Sciatic nerve (tissue), 2 donors: ENCODE measurements at places on chromosomes 4 and X.

GRCh38 chr4:88108747-88109122, 49.7 kb downstream of the ABCG2 start:
- no peak for DNase-seq

DNA sequence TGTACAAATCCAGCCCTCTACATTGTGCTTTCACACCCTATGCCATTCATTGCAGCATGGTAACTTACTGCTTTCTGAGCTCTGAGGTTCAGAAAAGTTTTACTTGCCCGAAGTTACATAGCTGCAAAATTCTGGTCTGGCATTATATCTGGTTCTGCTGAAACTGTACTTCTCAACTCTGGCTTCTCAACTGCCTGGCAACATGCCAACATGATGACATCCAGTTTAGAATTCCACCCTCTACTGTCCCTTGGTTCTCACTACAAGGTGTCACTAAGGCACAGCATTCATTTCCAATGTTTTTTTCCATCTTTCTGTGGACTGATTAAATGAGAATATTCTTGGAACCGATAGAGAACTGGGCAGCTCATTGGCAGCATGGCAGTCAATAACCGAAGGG, 242.9 kb upstream of the PRPS2 start:
- no peak for DNase-seq

- DNase-seq: no peak
Measured at GRCh38 chrX:72306085-72306801, 529 bp upstream of the CITED1 start.

DNA sequence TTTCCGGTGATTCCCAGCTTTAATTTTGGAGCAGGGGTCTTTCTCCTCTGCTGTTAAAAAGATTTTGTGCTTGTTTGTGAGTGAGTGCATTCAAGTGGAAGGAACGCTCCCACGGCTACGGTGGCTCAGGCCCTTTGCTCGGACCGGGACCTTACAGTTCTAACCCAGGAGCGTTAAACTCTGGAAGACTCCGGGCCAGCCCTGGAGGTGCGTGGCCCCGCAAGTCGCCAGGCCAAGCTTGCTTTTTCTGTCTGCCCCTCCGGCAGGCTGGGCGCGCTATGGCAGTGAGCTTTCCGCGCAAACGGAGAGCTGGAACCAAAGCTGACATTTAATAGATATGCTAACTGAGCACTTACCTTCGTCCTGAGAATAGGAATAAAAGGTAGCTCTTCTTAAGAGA, 18.3 kb upstream of the PITX2 start:
- DNase-seq: no peak

DNA sequence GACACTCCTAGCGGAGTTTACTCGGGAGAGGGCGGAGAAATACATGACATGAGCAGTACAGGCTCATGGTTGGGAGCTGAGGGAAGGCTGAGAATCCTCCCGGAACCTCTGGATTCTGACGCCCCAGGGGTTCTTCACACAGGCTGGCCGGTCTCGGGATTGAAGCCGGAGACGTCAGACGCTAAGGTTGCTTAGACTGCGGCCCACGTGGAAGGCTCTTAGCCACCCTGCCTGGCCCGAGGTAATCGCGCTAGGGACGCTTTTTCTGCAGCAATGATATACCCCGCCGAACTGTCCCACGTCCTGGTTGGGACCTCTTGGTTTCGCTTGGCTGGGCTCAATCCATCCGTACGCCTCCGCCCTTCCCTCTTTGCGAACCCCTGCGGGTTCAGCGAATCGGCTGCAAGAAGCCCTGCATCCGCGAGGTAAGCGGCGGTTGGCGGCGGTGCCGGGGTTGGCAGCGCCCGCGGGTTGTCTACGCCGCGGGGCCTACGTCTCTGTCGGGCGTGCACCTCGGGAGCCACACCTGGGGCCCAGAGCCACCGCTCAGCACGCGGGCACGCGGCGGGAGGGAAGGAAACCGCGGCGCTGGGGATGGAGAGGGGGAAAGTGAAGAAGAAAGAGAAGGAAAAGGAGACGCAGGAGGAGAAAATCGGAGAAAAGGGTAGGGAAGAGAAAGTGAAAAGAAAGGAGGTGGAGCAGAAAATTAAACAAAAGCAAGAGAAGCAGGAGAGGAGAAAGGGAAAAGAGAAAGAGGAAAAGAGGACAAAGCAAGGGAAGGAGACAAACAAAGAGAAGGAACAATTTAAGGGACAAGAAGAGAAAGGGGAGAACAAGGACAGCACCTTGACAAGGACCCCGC, at the start of gene ARL9:
Gene ARL9 (plus strand): TSS at position 523 of the 862 bp plus-strand sequence. CDS start 72 bp downstream, at position 595.
- DNase-seq: peak; percentile 66

DNA sequence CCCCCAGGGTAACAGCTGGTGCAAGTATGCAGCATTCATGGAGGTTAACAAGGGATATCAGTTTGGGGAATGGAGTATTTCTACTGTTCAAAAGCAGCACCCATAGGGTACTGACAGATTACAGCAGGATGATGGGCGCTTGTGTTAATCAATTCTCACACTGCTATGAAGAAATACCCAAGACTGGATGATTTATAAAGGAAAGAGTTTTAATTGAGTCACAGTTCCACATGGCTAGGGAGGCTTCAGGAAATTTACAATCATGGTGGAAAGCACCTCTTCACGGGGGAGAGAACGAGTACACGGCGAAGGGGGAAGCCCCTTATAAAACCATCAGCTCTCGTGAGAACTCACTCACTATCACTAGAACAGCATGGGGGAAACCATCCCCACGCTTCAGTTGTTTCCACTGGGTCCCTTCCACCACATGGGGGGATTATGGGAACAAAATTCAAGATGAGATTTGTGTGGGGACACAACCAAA, 64.1 kb downstream of the TNIP2 start:
- no peak for DNase-seq

DNA sequence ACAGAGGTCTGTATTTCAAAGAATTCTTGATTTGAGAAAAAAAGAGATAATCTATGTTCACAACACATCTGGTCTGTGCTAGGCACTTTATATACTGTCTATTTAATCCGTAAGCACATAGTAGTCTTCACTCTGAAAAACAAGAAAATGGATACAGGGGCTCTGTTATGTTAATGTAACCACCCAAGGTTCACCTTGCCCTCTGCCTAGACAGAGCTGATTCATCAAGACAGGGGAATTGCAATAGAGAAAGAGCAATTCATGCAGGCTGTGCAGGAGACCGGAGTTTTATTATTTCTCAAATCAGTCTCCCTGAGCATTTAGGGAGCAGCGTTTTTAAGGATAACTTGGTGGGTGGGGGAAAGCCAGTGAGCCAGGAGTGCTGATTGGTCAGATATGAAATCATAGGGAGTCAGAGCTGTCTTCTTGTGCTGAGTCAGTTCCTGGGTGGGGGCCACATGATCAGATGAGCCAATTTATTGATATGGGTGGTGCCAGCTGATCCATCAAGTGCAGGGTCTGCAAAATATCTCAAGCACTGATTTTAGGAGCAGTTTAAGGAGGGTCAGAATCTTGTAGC, 92.9 kb upstream of the TNIP3 start:
- DNase-seq: no peak

DNA sequence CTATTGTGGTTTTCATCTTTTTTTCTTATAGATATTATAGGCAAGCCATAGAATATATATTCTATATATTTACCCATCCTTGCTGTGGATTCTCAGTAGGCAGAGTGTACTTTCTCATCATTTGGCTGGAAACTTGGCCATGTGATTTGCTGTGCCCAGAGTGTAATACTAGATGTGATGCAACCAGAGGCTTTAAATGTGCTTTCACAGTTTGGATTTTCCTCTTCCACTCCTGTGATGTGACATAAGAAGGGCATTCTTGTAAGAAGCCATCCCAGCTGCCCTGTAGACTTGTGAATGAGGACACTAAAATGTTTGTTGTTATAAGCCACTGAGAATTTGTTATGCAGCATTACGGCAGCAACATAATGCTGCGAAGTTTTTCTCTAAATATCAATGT, 10.4 kb upstream of the HPGDS start:
- DNase-seq: no peak

- DNase-seq: no peak
Measured at GRCh38 chrX:22134681-22135080, 102.6 kb downstream of the PHEX start.

- no peak for DNase-seq
Measured at GRCh38 chr4:67723949-67724348, 23.0 kb upstream of the UBA6 start.

- no peak for DNase-seq
Measured at GRCh38 chrX:74242484-74243138, 61.4 kb upstream of the ZCCHC13 start.

DNA sequence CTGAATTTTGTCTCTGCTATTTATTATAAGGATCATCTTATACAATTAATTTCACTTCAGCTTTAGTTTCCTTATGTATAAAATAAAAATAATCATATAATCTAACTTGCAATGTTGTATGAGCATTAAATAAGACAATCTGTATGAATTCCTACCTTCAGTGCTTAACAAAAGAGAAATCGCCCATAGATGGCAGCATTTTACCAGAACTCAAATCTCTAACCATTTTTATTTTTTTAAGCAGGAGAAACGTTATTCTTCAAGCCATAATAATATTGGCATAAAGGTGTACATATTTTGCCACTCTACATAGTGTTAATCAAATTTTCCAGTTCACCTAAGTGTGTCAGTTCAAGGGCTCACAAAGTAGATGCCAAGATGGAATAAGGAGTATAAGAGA, 78.8 kb downstream of the TMEM47 start:
- no peak for DNase-seq

- no peak for DNase-seq
Measured at GRCh38 chrX:3514996-3515395, 168.5 kb upstream of the MXRA5 start.

DNA sequence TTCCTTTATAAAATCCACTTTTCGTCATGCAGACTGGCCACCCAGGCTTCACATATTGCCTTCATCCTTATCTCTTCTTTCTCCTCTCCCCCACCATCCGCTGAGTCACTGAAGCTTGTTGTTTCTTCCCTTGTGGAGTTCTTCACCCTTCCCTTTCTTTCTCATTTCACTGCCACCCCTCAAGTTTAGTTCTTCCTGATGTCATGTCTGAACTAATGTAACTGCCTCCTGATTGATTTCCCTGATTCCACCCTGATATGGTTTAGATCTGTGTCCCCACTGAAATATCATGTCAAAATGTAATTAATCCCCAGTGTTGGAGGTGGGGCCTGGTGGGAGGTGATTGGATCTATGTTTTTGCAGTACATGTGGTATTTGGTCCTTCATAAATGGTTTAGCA, 151.4 kb downstream of the CPEB2 start:
- no peak for DNase-seq

GRCh38 chr4:141425124-141425523, 204.4 kb downstream of the ZNF330 start:
- DNase-seq: no peak

- DNase-seq: no peak
Measured at GRCh38 chr4:94304365-94304971, 38.2 kb downstream of the HPGDS start.

GRCh38 chrX:17459008-17459611, 84.1 kb downstream of the NHS start:
- DNase-seq: peak; percentile 70

GRCh38 chrX:102985192-102985591, 48.1 kb downstream of the RAB40AL start:
- DNase-seq: no peak

- no peak for DNase-seq
Measured at GRCh38 chr4:103018391-103019307, 856 bp downstream of the SLC9B1 start.

DNA sequence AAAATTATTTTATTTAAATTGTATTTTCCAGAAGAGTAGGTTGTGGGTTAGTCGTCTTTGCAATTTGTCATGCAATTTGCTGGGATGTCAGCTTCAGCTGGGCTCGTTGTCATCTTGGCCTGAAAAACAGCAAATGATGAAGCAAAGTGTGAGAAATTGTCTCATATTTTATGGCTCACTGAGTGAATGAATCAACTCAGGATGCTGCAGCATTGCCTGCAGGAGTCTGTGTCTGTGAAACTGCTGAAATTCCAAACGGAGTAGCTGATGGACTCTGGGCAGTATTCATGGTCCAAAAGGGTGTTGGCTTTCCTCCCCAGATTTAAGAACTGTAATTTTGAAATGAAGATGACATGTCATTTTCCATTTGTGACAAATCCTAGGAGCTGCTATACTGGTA, 37.2 kb downstream of the CXCL8 start:
- DNase-seq: no peak

DNA sequence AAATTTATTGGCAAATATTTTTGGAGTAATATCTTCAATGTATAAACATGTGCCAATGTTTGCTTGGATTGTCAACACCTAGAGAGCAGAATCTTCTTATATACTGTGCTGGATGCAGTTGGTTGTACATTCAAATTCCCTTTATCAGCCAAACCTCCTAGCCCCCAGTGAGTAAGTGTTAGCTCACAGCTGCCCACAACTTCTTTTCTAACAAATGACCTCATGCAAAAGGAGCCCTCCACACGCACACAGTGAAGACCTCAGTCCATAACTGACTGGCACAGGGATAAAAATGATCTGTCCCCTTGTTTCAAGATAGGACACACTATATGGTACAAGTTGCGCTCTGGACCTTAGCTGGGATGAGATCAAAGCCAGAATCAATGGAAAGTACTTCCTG, 458.0 kb upstream of the NWD2 start:
- DNase-seq: no peak

DNA sequence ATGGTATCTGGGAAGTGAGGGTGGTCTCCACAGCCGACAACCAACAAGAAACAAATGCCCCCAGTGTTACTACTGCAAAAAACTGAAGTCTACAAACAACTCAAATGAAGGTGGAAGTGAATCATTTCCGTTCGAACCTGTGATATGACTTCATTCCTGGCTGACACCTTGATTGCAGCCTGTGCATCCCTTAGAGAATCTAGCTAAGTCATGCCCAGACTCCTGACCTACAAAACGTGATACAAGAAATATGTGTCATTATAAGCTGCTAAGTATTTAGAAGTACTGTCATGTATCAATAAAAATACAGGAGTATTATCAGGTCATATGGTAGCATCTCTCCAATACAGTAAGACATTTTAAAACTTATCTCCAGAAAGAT, 959.7 kb upstream of the LCORL start:
- no peak for DNase-seq

DNA sequence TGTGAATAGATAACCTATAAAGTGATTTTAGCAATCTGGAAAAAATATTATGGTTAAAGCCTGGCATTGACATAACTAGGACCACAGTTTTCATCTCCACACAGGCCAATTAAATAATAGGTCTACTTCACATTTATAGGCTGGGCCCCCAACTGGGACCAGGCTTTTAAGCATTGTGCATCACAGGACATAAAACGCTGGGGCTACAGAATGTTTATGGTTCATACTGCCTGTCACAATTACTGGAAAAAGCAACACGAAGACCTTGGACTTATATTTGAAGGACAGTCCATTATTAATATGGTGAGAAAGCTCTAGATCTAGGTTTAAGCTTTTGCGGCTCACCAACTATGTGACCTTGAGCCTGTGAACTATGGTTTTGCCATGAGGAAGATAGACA, 94.2 kb downstream of the MFAP3L start:
- no peak for DNase-seq
